ENCODE measurements at places on chromosomes 5 and 9.
A peak's percentile ranks its signal among the peaks of the same experiment; 100 is the strongest.

GRCh38 chr9:134639994-134640393 is 1.6 kb upstream of the COL5A1 start:
- DNase-seq: no peak

DNA sequence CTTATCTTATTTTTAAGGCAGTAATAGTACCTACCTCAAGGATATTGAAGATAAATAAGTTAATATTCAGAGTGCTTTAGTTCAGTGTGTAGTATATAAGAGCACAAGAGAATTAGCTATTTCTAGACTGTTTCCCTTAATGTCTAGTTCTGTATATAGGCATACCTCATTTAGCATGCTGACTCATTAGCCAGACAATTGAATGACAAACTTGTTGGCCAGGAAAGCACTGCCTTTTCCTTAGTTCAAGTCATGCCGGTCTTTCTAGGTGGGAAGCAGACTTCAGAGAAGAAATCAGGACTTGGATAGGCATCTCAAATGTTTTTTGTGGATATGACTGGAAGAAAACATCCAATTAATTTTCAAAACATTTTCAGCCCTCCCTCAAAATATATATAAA is 3.2 kb upstream of the FBXO4 start:
- no peak for DNase-seq

- DNase-seq: peak; percentile 7
Measured at GRCh38 chr9:94010980-94011533, 55.9 kb upstream of the BARX1 start.

- DNase-seq: no peak
Measured at GRCh38 chr5:9691261-9691660, 61.1 kb upstream of the TAS2R1 start.

GRCh38 chr9:95940265-95940664 is 64.8 kb downstream of the ERCC6L2 start:
- no peak for DNase-seq

GRCh38 chr9:130188860-130189481 is 16.8 kb downstream of the NCS1 start:
- no peak for DNase-seq

Measured in CD8-positive, alpha-beta T cell (primary cell).